ENCODE measurements at places on chromosomes 6 and 20.

DNA sequence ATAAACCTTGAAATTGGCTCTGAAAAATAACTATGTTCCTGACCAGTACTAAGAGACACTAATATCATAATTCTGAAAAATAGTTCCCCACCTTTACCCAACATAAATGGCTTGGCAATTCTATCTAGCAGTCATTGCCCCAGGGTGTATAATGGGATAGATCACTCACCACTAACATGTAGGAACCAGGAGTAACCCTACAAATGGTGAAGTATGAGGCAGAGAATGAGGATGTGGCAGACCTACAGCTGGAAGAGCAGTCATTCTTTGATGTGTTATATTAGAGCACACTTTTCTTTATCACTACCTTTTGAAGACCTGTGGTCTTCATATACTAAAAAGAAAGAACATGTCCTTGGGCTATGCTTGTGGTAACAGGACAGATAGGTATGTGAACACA lies 136.5 kb upstream of the SYNDIG1 start:
- DNase-seq = no peak

- no peak for DNase-seq
Observed at GRCh38 chr6:29990931-29991330, 48.6 kb downstream of the HLA-A start.

- no peak for DNase-seq
Observed at GRCh38 chr6:10882657-10883171, 873 bp upstream of the GCM2 start.

GRCh38 chr6:42533794-42534193 lies 30.0 kb upstream of the UBR2 start:
- DNase-seq = no peak

DNA sequence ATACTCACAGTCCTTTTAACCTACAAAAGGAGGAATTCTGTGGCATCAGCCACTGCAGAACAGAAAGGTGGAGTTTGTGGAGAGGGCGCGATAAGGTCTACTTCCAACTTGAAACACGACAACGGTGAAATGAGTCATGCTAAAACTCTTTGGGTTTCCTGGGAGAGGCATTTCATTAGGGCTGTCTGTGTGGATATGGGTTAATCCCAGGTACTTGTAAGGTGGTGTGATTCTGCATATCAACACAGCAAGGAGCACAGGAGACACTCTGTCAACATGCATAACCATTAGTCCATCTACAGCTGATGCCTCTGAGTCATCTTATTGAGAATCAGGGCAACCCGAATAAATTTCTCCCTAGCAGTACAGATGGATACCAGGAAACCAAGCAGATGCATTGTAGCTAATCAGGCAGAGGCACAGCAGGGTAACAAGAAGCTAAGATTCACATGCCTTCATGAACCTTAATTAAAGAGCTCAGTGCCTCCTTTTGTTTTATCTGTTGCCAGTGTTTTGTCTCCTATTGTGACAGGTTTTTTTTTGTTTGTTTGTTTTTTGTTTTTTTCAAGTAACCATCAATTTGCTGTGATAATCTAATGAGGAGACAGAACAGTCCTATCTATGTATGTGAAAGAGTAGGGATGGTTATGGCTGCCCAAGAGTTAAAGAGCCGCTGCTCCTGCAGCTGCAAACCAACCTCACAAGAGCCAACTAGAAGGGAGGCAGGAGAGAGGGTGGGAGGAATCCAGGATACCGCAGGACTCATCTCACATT lies 315.8 kb upstream of the SOX4 start:
- DNase-seq = peak; percentile 40

- DNase-seq = no peak
Observed at GRCh38 chr6:49551078-49551865, 804 bp downstream of the C6orf141 start.

DNA sequence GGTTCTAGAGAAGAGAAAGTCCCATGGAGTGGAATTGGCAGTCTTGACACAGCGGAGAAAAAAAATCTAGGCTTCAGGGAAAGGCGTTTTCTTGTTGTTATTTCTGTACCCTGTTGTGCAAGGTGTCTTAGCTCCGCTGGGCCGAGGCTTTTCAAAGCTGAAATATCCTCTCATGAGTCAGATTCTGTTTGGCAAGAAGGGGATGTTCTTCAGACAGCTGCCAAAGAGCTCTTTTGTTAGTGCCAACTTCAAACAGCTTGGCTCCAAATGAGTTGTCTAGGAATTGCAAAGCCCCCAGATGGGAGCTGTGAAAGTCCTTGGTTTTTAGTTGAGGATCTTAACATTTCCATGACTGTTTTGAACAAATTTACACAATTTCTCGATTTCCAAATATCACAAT lies 45.6 kb downstream of the LRRN4 start:
- DNase-seq = peak; percentile 16

GRCh38 chr6:101396548-101397173 lies 3.2 kb downstream of the GRIK2 start:
- peak; percentile 30 for DNase-seq

- no peak for DNase-seq
Observed at GRCh38 chr20:38248133-38248532, 12.4 kb downstream of the KIAA1755 start.

- no peak for DNase-seq
Observed at GRCh38 chr20:258963-259362, 1.4 kb downstream of the DEFB132 start.

GRCh38 chr6:121522771-121523386 lies 87.4 kb downstream of the GJA1 start:
- DNase-seq = no peak

GRCh38 chr6:165086814-165087213 lies 222.6 kb downstream of the C6orf118 start:
- DNase-seq = no peak

- DNase-seq = no peak
Observed at GRCh38 chr20:63452341-63452740, 20.1 kb downstream of the KCNQ2 start.

GRCh38 chr20:33019465-33020277 lies 11.8 kb upstream of the BPIFB6 start:
- no peak for DNase-seq

DNA sequence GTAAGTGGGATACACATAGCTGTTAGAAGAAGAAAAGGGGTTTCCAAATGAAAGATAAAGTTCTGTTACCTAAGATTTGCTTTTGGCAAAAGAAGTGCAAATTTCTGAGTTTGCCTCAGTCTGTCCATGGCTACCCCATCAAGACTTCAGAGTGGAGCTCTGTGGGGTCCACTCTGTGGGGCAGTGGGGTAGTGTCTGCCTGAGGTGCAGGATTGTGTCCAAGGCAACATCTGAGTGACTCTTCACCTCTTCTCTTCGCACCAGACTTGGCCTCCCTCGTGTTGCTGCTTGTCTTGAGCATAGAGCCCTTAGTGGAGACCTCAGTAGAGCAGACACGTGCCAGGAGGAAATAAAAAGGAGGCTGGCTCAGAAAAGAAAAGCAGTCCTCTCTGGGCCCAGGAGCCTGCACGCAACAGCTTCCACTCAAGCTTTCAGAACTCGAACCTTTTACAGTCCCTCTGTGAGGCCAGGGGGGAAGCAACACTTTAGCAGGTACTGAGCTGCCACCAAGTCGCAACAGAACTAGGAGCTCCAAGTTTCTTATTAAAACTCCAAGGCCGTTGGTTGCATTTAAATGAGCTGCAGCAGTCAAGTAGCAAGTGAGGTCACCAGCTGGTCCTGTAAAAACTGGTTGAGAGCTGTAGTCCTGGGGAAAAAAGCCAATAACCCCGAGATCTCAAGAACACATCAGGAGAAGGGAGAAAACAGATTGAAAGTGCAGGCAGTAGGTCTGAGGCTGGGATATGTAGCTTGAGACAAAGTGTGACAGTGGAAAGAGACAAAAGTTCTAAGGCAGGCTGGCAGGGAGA lies 413.5 kb downstream of the CDC5L start:
- no peak for DNase-seq

- no peak for DNase-seq
Observed at GRCh38 chr6:35248300-35248699, 11.2 kb upstream of the ZNF76 start.

GRCh38 chr20:32437391-32438074 lies 79.4 kb downstream of the ASXL1 start:
- no peak for DNase-seq

DNA sequence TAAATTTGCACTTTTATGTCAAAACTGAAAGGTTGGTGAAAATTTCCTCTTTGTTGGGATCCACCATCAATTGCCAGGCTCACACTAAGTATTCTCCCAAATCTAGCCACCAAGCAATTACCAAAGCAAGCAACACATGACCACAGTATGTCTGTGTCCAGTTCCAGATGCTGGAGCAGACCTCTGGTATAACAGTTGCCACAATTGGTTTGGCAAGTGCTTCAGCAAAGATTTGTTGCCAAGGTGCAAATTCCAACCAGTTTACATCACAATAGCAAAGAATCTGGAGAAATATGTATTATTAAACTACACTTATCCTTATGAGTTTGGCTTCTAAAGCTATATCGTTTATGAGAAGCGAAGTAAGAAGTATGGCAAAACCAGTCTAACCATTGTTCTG lies 6.4 kb downstream of the GTF2H5 start:
- peak; percentile 49 for DNase-seq

Data from urothelium cell line (cell line).